H9 (cell line): ENCODE measurements at places on chromosomes 16 and 17. TPM values are rescaled to one million over a fixed set of nuclear protein-coding genes. Genes with fewer than 3 reads are reported as not detected.

DNA sequence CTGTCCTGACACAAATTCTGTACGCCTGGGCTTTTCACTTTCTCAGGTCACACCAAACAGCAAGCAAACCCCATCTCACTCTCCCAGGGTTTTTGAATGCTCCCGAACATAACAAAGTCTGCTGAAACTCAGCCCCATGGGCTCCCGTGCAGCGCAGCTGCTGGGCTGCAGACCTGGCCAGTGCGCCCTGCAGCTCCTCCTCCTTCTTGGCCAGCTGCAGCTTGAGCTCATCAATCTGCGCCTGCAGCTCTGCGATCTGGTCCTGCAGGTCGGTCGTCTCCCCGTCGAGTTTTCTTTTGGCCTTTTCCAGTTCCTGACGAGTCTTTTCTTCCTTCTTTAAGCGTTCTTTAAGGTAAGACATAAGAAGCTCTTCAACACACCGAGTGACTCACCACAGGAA is 70.5 kb downstream of the NDEL1 start:
- no peak for DNase-seq

- peak; percentile 63 for DNase-seq
Measured at GRCh38 chr17:4365628-4366326, 698 bp downstream of the UBE2G1 start.

The SOCS3 gene
- 9.5 and 9.6 TPM in 2 replicates for total RNA-seq

DNA sequence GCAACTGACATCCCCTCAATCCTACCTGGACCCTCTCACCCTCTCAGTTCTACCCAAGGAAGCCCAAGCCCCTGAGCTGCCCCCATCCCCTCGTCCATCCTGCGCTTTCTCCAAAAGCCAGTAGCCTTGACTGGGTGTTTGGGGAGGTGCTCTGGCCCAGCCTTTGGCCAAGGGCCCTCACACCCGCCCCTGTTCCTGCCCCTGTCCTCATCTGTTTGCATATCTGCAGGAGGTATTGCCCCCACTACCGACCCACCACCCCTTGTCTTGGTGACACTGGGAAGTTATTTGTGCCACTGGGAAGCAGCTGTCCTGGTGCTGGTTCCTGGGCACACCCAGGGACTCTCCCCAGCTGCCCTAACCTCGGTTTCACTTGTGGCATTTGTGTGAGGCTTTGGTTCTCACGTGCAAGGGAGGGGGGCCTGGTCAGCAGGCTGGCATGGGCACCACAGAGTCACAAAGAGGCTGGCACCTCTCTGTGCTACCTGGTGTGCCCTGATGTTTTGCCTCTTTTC is 75.3 kb downstream of the MRC2 start:
- DNase-seq, result no peak

- DNase-seq, result no peak
Measured at GRCh38 chr17:76462556-76463290, 4.7 kb upstream of the AANAT start.

GRCh38 chr17:58091024-58091567 is 7.9 kb downstream of the DYNLL2 start:
- DNase-seq, result no peak

The MYH3 gene
- 1.9 and 2.9 TPM in 2 replicates for total RNA-seq

GRCh38 chr16:30004811-30005242 is 6.0 kb downstream of the DOC2A start:
- no peak for DNase-seq

The CES5A gene
- not detected in 2 replicates for total RNA-seq

The KRT24 gene
- total RNA-seq, result not detected in 2 replicates

GRCh38 chr17:17751489-17752088 is 70.3 kb downstream of the RAI1 start:
- DNase-seq, result no peak

The TMC6 gene
- total RNA-seq, result 85.7 and 86.8 TPM in 2 replicates

- DNase-seq, result no peak
Measured at GRCh38 chr16:55811811-55812210, 21.1 kb downstream of the CES1 start.
